ENCODE measurements at places on chromosomes 7 and 10.
A peak's percentile ranks its signal among the peaks of the same experiment; 100 is the strongest.

- DNase-seq = no peak
These were observed 59.2 kb upstream of the GLCCI1 start for GRCh38 chr7:7909376-7909775.

- no peak for DNase-seq
These were observed 35.1 kb downstream of the SDK1 start for GRCh38 chr7:3336042-3336665.

DNA sequence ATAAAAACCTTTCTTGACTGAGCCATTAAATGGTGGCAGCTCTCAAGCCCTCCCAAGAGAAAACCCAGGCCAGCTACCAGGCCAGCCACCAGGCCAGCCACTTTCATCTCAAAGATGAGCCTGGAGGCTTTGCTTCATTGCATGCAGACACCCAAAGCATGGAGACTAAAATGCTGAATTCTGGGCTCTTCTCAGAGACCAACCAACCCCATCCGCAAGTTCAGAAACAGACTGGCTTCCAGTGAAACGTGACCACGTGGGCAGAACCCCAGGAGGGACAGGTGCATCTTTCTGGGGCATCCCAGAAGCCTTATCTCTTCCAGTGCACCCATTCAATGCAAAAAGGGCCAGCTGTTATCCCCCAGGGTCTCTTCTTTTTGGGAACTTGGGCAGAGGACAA lies 20.9 kb downstream of the CHST15 start:
- DNase-seq = no peak

- no peak for DNase-seq
These were observed 24.2 kb downstream of the AFAP1L2 start for GRCh38 chr10:114380060-114380459.

- DNase-seq = no peak
These were observed 101.3 kb downstream of the STRA8 start for GRCh38 chr7:135334830-135335543.

DNA sequence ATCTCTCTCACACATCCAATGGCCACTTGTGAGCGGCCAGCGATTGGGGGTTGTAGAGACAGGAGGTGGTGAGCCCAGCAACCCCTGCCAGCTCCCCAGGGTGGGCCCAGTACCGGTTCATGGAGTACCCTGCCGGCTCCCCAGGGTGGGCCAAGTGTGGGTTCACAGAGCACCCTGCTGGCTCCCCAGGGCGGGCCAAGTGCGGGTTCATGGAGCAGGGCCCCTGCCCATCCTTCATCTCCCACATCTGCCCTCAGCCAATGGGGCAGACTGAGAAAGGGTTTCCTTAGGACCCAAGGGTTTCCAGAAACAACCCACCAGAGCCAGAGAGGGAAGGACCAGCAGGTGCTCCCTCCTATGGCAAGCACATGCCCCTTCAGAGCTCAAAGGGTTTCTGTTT lies 21.4 kb upstream of the SLIT1 start:
- no peak for DNase-seq

- no peak for DNase-seq
These were observed 326.5 kb downstream of the TNS3 start for GRCh38 chr7:47255441-47255840.

- DNase-seq = no peak
These were observed 14.4 kb downstream of the SGPL1 start for GRCh38 chr10:70830164-70830563.

DNA sequence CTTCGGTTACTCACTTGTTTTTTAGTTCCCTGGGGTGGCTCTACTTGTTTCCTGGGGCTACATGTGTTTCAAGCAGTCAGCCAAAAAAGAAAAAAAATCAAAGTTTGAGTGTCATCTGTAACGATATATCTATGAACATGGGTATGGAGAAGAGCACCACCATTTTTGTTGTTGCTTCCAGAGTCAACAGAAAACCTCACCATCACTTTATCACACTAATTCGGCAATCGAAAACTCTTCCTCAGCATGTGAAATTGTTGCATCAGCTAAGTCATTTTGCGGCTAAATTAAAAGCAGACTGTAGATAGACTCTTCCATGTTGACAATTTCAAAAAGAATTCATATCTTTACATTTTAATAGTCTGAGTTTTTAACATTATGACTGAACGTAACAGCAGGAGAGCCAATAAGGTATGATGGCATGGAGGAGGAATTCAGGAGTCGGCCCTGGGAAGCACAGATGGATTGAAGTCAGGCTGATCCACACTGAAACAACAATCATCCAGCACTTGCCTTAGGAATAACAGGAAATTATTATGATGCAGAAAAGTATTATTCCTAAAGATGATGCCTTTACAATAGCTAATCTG lies 455.7 kb upstream of the KLF6 start:
- peak; percentile 96 for DNase-seq

DNA sequence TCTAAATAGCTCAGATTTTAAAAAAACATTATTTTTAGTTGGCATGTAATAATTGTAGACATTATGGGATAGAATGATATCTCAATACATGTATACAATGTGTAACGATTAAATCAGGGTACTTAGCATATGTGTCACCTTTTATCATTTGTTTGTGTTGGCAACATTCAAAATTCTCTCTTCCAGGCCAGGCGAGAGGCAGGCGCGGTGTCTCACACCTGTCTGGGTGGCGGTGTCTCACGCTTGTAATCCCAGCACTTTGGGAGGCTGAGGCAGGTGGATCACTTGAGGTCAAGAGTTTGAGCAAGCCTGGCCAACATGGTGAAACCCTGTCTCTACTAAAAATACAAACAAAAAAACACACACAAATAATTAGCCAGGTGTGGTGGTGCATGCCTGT lies 151.7 kb downstream of the RTKN2 start:
- DNase-seq = no peak

- peak; percentile 39 for DNase-seq
These were observed at the start of gene JCAD for GRCh38 chr10:30059209-30060107. TSS of gene JCAD (minus strand) at chr10:30059586. CDS start at chr10:30047812, 11,774 bp downstream.

GRCh38 chr7:93036807-93037206 lies 81.0 kb downstream of the SAMD9 start:
- no peak for DNase-seq

DNA sequence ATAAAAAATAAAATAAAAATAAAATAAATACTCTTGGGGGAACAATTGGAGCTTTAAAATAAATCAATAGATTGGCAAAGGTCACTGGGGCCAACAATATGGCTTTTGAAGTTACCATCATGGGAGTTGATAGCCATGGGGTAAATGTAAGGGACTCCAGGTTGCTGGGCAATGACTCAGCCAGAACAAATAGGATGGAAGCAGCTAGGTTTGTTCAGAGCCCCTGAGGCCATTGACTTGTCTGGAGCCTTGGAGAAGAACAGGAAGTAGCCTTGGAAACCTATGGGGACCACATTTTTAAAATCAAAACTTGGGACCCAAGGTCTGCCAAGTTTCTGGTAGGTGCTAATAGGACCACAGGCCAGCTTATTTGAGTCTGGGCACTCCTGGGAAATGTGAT lies 20.2 kb upstream of the FRA10AC1 start:
- no peak for DNase-seq

All from fibroblast of upper back skin (primary cell).